ENCODE measurements at places on chromosomes 7 and 10.

GRCh38 chr7:115869190-115869589, 161.4 kb downstream of the TFEC start:
- no peak for DNase-seq

- DNase-seq, result no peak
These were observed 79.2 kb downstream of the NUDCD3 start for GRCh38 chr7:44411306-44411705.

DNA sequence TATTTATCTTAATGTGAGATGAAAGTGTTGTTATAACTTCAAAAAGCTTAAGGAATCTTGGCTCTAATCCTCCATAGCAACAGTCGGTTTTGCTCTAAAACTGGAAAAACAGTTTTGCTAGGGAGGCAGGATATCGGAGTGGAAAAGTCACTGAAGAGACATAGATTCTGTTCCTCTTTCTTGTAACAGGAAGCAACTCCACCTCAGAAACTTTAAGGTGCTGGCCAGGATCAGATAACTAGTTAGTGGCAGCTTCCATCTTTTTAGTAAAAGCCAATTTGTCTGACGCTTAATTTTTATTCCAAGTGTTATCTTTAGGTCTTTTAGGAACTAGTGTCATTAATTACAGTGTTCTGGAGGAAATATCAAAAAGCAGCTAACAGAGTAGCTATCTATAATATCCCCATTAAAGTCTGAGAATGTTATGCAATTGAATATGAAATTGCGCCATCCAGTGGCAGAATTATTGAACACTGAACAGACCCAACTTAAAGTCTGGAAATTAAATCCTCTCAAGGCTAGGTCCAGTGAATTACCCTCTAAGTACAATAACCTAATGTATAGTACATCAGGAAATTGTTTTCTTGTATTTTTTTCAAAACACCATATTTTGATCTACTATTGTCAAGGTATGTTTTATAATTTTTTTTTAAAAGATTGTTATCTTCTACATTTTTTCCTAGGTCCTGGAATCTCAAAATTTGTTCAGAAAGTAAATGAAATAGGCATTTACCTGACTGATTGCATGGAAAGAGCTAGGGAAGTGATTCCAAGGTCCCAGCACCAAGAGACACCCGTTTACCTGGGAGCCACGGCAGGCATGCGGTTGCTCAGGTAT, 65.9 kb upstream of the CC2D2B start:
- DNase-seq, result peak; percentile 36

- DNase-seq, result no peak
These were observed 28.5 kb downstream of the MKLN1 start for GRCh38 chr7:131355917-131356777.

GRCh38 chr10:34528320-34528719, 286.8 kb downstream of the PARD3 start:
- no peak for DNase-seq

DNA sequence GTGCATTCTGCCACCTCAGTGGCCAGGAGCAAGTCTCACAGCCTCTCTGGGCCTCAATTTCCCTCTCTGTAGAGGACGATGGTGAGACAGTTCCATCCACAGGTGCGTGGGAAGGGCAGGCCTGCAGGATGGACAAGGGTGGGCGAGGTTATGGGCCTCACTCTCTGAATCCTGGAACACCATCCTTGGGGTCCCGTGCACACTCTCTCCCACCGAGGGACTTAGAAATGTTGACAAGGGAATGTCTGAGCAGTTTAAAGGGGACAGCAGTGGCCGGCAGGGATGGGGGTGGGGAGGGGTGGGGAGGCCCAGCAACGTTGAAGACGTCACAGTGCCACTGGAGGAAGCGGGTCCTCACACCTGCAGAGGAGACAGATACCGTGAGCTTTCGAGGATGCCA, 111.5 kb downstream of the FOXL3 start:
- DNase-seq, result no peak

DNA sequence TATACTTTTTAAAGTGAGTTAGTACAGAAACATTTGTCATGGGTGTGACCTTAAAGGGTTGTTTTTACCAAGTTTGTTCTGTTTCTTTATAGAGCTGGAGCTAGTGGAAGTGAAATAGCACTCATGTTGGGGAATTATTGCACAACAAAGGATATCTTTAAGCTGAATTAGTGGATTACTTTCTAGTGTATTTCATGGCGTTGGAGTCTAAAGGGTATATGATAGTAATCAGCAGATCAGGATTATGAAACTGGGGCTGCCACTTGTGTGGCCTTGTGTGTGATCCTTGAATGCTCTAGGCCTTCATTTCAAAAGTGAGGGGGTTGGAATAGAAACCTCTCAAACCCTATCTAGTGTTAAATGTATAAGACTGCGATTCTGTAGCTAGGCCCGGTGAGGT, 123.6 kb downstream of the LYZL1 start:
- no peak for DNase-seq

All from NCI-H1105 treated with DMSO at 0.1 percent for 48 hours (cell line).